Left kidney (tissue), 8 donors: ENCODE measurements at places on chromosomes 11 and 22. TPM values are rescaled to one million over a fixed set of nuclear protein-coding genes. Genes with fewer than 3 reads are reported as not detected.

- DNase-seq = no peak
Measured at GRCh38 chr11:20600020-20600346, 575 bp downstream of the SLC6A5 start.

GRCh38 chr11:65217441-65218423 lies 36.0 kb downstream of the CAPN1 start:
- DNase-seq = no peak

DNA sequence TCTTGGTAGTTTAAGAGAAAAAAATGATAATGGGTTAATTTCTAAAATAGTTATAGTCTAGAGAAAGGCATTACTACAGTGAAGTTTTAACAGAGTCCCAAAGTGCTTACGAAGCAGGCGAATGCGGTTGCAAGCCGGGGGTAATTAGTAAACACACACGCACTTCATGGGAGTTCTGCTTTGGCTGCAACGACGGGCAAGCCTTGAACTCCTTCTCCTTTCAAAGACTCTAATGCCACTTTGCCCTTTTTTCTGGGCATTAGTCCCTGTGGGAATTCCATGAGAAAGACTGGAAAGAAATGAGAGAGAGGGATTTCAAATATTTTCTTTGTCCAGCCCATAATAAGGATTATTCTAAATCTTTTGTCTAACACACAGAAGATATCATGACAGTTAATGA lies 66.1 kb downstream of the TENM4 start:
- DNase-seq = no peak

DNA sequence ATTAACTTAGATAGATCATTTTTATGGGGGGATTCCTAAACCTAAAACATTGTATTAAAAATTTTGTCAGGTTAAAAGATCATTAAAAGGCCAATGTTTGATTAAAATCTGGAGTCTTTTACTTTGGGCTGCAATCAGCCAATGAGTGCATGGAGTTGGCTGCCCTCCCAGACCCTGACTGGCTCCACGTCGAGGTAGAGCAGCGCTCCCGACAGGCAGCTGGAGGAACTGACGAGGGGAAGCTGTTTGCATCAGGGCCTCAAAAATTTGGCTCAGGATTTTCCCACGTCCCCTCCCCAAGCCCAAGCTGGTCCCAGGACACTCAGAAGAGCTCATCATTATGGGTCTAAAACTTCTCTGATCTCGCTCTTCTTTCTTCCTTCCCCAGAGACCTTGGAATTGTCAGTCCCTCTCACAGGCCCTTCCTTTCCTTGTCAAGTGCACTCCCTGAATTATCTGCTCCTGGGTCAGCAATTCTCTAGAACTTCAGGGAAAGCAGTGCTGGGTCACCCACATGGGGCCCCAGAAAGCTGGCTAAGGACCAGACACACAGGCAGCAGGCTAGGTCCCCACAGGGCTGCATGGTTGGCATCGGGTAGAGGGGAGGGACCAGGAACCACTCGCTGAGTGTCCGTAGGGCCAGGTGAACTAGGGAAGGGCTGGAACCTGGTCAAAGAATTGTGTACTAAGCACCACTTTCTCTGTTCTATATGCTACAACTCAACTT lies 119.6 kb upstream of the IGLL5 start:
- no peak for DNase-seq

- no peak for DNase-seq
Measured at GRCh38 chr22:45905924-45906865, 70.8 kb downstream of the WNT7B start.

GRCh38 chr11:126992065-126992803 lies 8.3 kb downstream of the KIRREL3 start:
- no peak for DNase-seq

- DNase-seq = no peak
Measured at GRCh38 chr11:9253086-9253485, 12.1 kb downstream of the DENND5A start.

The CSF2RB gene
- polyA plus RNA-seq = 1.9 TPM

The TMEM86A gene
- 8.1 TPM for polyA plus RNA-seq

The RAC2 gene
- 5.1 TPM for polyA plus RNA-seq

The MUC2 gene
- polyA plus RNA-seq = 0.03 TPM

The OR8G1 gene
- not detected for polyA plus RNA-seq

The BCO2 gene
- polyA plus RNA-seq = 8.1 TPM

The SAA1 gene
- polyA plus RNA-seq = not detected

The CD3E gene
- 0.22 TPM for polyA plus RNA-seq

The ART1 gene
- 0.38 TPM for polyA plus RNA-seq

The CLMP gene
- 34.1 TPM for polyA plus RNA-seq

The NCF4 gene
- 2.0 TPM for polyA plus RNA-seq

The TMEM45B gene
- polyA plus RNA-seq = 21.5 TPM
